ENCODE measurements at places on chromosomes 2 and 18.
A peak's percentile ranks its signal among the peaks of the same experiment; 100 is the strongest.

DNA sequence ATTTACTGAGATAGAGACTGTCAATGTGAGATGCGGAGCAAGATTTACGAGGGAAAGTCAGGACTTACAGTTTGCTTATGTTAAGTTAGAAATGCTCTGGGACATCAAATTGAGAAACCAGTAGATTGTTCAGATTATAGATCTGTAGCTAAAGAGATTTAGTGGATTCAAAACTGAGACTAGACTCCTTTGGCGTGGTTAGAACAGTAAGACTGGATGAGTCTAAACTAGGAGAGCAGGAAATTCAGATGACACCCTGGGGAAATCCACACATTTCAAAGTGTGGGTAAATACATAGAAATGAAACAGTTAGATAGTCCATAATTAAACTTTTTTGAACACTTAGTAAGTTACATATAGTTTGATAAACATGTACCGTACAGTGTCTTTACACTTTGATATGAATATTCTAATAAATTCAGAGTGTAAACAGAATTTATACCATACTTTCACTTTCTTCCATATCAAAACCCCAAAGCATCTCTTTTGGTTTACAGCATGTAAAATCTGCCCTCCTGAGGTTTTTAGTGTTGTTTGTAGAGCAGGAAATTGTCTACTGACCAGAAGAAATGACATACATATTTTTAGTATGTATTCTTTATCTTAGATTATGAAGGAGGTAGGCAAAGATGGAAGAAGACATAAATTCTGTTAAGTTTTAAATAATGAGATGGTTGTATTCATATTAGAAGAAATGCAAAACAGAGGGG lies 231.5 kb downstream of the NYAP2 start:
- no peak for DNase-seq

DNA sequence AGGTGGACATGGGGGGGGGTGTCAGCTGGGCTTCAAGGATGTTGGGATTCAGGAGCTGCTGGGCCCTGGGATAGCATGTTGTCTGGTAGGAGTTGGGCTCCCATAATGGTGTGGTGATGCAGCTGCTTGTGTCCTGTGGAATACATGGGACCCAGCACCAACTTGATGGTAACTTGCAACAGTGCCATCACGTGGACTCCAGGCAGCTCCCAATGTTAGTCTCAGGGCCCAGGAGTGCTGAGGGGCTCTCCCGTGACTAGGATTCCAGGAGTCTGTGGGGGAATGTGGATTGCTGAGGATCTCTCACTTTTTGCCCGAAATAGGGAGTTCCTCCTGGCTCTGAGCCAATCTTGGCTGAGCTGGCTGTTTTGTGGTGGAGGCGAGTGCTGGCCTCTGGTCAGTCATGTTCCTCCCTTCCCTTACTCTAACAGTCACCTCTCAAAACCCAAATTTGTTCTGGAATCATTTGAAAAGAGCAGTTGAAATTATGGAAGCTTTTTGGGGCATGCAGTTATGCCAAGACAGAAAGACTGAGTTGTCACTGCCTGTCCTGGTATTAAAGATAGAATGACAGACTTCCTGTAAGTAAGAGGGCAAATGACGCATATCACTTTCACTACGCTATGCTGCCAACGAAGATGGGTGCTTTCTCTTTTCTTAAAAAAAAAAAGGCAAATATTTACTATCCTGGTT lies 607.1 kb downstream of the ADCYAP1 start:
- no peak for DNase-seq

- DNase-seq: no peak
Measured at GRCh38 chr2:157922815-157923214, 46.7 kb upstream of the ACVR1 start.

- DNase-seq: no peak
Measured at GRCh38 chr2:152047824-152048471, 50.9 kb downstream of the CACNB4 start.

GRCh38 chr2:105876191-105876590 lies 131.5 kb downstream of the NCK2 start:
- DNase-seq: no peak

- DNase-seq: no peak
Measured at GRCh38 chr2:234633581-234634230, 136.8 kb upstream of the ARL4C start.

GRCh38 chr2:227713291-227713690 lies 4.5 kb downstream of the SLC19A3 start:
- DNase-seq: no peak

DNA sequence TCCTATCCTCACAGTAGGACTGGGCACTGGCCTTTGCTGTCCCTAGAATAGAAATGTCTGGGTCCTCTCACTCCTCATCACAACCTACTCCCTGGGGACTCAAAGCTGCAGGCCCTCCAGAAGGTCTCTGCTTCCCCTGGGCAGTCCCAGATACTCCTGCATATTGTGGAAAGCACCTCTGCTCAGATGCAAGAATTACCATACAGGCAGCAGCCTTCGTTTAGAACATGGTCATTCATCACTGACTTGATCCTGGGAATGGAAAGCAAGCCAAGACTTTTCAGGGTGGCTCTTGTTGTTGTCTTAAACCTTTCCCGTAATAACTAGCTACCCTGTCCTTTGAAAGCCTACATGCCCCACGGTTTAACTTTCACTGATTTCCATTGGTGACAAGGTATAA lies 53.1 kb upstream of the NPAS2 start:
- no peak for DNase-seq

DNA sequence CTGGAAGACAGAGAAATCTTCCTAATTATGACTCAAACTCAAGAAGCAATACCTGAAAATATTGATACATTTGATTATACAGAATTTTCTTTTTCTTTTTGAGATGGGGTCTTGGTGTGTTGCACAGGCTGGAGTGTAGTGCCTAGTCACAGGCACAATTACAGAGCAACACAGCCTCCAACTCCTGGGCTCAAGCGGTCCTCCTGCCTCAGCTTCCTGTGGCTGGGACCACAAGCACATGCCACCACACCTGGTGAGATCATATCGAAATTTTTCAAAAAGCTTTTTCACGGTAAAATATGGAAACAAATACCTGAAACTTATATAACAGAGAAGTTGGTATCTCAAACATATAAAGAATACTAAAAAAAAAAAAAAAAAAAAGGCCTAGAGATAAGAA lies 27.9 kb downstream of the TGFBRAP1 start:
- no peak for DNase-seq

- no peak for DNase-seq
Measured at GRCh38 chr18:2961821-2962220, 51.1 kb downstream of the LPIN2 start.

- no peak for DNase-seq
Measured at GRCh38 chr18:55753643-55754263, 165.8 kb upstream of the TCF4 start.

DNA sequence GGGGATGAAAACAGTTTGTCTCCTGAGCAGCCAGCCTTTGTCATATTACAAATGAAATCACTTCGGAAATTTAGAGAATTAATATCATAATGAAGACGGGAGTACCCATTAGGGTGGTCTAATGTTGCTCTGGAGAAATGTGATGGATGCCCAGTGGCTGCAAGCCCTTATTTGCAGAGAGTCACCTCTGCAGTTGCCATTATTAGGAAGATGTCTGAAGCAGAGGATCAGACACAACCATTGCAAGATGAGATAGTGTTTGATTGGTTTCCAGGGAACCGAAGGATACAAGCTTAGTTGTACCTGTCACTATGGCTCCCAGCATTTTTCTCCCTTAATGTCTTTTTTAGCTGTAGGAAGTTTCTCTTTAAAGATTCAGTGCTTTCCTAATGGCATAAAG lies 272.4 kb downstream of the FIGN start:
- DNase-seq: no peak

GRCh38 chr2:38656866-38657480 lies 8.9 kb upstream of the GALM start:
- no peak for DNase-seq

DNA sequence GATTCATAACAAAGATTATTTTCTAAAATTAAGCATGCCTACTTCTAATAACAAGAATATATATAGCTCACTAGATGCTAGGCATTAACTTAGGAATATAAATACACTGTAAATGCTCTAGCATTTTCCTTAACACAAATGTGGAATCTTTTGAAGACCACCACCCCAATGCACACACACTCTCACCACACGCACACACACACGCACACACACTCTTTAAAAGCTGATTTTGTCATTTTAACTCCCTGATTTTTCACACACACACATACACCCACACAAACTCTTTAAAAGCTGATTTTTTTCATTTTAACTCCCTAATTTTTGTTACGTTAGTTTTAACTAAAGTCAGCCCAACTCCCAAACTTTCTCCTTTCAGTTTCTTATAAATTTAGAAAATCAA lies 3.0 kb downstream of the COL5A2 start:
- no peak for DNase-seq

GRCh38 chr2:38690499-38691420 lies 24.8 kb downstream of the GALM start:
- no peak for DNase-seq

GRCh38 chr2:135985826-135986393 lies 484 bp upstream of the DARS1 start:
- DNase-seq: no peak

- no peak for DNase-seq
Measured at GRCh38 chr2:58025150-58025933, 21.3 kb upstream of the VRK2 start.

- DNase-seq: no peak
Measured at GRCh38 chr2:239148495-239149200, 252.2 kb downstream of the HDAC4 start.

DNA sequence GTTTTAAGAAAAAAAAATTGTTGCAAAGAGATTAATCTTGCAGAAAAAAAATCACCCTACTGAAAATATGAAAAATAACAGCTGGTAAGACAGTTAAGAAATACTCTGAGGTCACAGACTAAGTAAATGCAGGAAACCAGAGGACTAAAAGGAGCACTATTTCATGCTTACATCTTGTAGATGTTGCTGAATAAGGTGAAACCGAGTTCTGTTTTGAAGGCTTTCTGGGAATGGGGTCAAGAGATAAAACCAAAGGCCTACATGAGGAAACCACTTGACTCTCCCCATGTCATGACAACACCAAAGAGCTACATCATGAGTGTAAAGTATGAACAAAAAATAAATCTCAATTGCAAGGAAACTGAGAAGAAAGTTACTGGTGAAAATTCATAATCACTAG lies 197.6 kb downstream of the LRP1B start:
- DNase-seq: no peak

DNA sequence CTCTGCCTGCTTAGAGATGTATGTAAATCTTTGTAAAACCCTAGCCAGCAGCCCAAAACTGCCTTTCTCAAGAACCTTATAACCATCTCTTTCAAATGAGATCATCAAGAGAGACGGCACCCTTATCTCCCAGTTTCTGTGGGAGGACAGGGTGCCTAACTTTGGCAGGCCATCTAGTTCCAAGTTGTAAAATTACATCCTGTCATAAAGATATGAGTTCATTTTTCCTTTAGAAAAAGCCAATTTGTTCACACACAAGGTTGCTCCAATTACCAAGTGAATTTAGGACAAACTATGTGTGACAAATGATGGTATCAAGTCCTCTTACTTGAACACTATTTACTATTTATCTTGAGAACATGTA lies 65.3 kb downstream of the MEMO1 start:
- DNase-seq: no peak

GRCh38 chr2:30267161-30267975 lies 36.0 kb downstream of the LBH start:
- peak; percentile 31 for DNase-seq

DNA sequence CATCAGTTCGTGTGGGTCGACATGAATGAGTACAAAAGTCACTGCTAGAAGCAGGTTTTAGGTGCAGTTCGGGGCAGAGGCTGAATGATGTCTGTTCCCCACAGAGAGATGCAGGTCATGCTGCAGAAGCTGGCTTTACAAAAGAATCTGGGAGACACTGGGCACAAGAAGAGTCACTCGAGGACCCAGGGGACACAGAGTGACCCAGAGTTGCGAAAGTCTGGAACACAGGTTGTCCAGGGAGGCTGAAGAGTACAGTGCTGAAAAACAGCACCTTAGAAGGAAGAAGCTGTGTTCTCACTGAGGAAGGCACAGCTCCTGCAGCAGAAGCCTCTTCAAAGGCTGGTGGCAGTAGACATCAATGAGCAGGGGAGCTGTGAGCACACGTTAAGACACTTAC lies 14.8 kb downstream of the CACNB4 start:
- DNase-seq: no peak

DNA sequence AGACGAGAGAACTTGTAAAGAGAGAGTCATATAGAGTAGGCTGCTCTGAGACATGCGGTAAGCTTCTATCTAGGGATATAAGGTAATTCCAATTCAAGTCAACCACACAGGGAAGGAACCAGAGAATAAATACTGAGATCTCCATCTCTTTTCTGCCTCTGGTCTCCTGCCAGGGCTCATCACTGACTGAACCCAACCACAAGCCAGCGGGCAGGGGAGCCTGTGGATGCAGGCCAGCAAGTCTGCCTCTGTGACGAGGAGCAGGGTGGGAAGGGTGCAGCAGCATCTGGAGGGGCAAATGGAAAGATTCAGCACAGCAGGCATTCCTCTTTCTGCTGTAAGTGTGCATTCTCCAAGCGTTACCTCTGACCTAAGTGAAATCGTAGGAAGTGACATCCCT lies 82.2 kb downstream of the ICOS start:
- no peak for DNase-seq

- no peak for DNase-seq
Measured at GRCh38 chr2:144099340-144099739, 420.6 kb downstream of the ZEB2 start.

GRCh38 chr2:71557321-71557720 lies 104.0 kb downstream of the DYSF start:
- no peak for DNase-seq

- DNase-seq: no peak
Measured at GRCh38 chr18:76414936-76415621, 80.0 kb downstream of the ZNF516 start.

GRCh38 chr2:165743442-165743841 lies 50.6 kb downstream of the GALNT3 start:
- DNase-seq: no peak

- no peak for DNase-seq
Measured at GRCh38 chr18:13180614-13181375, 37.8 kb upstream of the LDLRAD4 start.

- DNase-seq: no peak
Measured at GRCh38 chr2:117058366-117058765, 756.1 kb upstream of the DDX18 start.

DNA sequence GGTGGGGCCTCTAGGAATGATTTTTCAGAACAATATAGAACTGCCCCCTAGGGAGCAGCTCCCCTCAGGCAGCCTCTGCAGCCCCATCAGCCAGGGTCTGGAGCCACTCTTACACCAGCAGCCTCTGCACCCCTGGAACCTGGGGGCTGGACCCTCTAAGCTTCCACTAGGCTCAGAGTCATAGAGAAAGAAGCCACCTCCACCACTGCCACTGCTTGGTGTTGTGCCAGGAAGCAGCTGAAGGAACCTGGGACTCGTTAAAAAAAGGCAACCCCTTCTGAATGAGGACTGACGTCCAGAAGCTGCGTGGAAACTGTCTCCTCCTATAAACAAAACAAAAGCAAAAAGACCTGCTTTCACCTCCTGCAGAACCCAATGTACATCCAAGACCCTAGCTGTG lies 98.1 kb upstream of the HS6ST1 start:
- no peak for DNase-seq

- peak; percentile 41 for DNase-seq
Measured at GRCh38 chr2:43224571-43225092, 1.8 kb downstream of the ZFP36L2 start.

GRCh38 chr2:162074928-162075688 lies 1.1 kb upstream of the DPP4 start:
- no peak for DNase-seq

All from activated effector memory CD4-positive, alpha-beta T cell treated with Interleukin-2 at 50 U/mL for 16 hours (primary cell).